ENCODE measurements at places on chromosomes 5 and 9.

- no peak for DNase-seq
Measured at GRCh38 chr5:6703806-6704205, 9.4 kb upstream of the TENT4A start.

GRCh38 chr5:159414021-159414420, 83.7 kb upstream of the IL12B start:
- no peak for DNase-seq

- DNase-seq: no peak
Measured at GRCh38 chr5:81980598-81981260, 8.9 kb downstream of the ATG10 start.

GRCh38 chr5:40437452-40437861, 242.3 kb upstream of the PTGER4 start:
- DNase-seq: no peak

DNA sequence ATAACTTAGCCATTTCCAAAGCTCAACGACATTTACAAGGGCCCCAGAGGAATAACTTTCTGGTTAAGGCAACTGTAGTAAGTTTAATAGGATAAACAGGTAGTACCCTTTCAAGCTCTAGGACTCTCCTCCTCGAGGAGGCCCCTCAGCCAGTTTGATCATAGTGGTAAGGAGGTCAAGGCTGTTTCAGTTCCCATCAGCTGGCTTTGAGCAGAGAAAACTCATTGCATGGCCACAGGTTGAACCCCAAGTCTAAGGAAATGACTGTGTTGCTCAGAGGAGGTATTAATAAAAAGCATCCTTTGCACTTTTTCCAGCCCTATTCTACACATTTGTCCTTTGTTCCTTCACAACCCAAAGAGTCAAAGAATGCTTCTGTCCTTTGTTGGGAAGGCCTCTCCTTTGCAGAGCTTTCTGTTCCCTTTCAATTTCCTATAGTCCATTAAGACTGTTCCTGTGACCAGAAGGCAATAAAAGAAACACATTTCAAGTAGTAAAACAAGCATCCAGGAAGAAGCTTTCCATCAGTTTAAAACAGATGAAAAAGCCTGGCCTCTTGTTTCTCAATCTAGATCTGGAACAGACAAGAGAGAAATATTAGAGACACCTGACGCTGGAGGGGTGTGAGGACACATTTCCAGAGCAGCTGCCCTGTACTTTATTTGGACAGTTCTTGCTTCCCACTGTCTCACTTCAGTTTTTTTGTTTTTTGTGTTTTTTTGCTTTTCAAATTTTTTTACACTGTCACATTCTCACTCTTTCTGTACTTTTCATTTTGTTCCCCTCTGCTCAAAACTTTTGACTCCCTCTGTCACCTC, 54.1 kb downstream of the PRRC1 start:
- no peak for DNase-seq

- DNase-seq: peak; percentile 56
Measured at GRCh38 chr5:127875235-127876021, 172.2 kb downstream of the CCDC192 start.

DNA sequence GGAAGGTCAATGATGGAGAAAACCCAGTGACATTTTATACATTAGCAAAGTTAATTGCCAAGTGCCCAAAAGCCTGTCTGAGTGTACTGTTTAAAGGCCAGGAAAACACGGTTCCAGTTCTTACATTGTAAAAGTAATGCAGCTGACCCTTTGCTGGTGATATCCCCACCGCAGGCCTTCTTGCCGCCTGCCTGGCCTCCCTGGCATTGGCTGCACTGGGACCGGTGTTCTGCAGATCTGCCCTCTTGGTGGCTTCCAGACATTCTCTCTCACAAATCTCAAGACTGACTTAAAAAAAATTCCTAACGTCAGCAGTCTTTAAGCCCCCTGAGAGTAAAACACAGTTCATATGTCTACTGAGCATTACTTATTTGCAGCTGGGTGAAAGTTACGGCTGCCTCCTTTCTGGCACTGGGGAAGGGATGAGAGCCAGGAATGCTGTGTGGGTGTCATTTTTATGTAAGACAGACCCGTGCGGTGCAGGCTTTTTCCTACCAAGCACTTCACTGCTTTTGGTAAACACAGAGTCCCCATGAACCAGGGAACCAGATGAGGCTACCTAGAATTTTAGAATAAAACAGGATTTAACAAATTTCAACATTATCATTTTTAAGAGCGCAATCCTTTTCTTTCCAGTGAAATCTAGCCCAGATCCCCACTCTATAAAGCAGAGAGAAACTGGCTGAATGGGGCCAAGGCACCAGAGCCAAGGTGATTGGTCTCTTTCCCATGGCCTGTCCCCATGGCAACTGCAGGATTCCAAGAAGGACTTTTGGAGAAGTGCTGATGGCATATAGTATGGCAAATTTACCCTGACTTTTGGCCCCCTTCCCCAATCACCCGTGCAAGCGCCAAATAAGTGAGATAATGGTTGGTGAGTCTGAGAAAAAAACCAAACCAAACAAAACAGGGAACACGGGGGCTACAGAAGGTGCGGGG, 80.8 kb downstream of the LMNB1 start:
- DNase-seq: no peak

- DNase-seq: peak; percentile 78
Measured at GRCh38 chr5:81853030-81853357, 102.1 kb upstream of the SSBP2 start.

DNA sequence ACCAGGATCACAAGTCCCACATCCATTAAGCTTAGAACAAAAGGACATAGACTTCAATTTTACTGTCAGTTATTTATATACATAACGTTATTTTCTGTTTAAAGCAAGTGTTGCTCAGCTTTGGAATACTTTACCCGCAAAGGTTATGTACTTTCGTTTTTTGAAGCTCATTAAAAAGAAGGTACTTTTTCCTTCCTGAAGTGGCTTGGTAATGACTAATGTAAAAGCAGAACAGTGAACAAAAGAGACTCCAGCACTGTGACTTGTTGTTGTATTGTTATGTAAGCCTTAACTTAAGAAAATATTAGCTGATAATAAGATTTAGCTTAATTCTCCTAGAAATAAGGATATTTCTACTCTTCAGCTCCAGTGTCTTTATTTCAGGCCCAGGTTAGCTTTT, 97.3 kb upstream of the SLCO6A1 start:
- DNase-seq: no peak

- no peak for DNase-seq
Measured at GRCh38 chr9:16915126-16915831, 44.8 kb upstream of the BNC2 start.

GRCh38 chr5:167064198-167064776, 1227.2 kb upstream of the WWC1 start:
- DNase-seq: no peak

- no peak for DNase-seq
Measured at GRCh38 chr5:15834596-15835245, 334.7 kb downstream of the FBXL7 start.

- DNase-seq: no peak
Measured at GRCh38 chr9:110047232-110047954, 160.6 kb downstream of the C9orf152 start.

- no peak for DNase-seq
Measured at GRCh38 chr9:38380872-38381534, 11.5 kb upstream of the ALDH1B1 start.

DNA sequence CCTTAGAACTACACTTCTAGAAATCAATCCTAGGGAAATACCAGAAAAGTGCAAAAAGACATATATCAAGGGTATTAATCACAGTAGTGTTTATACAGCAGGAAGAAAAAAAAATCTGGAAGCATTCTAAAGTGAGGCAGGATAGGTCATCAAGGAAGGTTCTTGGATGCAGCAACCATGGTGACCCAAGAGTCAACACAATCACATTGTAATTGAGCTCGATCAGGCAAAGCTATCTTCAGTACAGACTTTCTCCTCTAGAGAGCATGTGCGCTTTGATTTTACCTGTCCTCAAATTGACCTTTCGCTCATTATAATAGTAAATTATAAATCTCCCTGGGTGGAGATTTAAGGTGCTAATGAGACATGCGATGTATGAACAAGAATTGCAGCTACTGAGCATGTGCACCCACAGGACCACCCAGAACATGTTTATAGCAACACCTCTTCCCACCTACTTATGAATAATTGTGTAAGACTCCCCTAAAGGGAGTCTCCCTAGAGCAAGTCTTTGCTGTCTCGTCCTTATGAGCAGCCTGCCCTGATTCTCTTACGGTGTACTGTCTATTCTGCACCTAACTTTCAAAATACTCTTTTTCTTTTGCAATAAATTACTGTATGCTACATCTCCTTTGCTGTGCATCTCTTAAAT, 297.7 kb downstream of the ATPSCKMT start:
- DNase-seq: no peak

DNA sequence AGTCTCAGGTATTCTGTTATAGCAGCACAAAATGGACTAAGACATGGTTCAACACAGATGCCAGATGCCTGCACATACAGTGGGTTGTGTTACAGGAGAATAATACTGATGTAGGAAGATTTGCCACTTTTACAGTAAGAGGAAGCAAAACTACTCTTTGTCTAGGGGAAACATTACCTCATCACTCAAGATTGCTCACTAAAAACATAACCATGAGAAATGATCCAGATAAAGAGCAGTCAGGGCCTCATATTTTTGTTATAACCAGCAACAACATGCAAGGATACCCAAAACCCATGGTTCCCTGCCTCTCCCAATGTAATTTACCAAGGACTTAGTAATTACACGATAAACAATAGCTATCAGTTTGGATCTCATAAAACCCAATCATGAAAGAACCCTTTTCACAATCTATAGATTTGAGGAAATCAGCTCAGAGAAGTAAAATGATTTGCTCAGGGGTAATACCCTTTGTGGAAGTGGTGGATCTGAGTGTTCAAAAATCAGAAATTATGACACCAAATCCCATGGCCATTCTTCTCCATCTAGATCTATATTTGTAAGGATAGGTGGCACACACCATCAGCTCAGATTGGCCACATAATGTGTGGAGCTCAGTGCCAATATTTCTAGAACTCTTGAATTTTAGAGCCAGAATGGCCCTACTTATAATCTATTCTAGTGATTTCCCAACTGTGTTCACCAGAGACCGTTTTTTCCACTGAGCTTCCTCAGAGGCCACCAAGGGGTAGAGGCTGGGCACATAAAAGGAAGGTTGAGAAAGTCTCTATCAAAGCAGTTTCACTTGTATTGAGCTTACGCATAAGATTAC, 27.8 kb downstream of the DPYSL3 start:
- no peak for DNase-seq

- DNase-seq: no peak
Measured at GRCh38 chr5:94983861-94984535, 300.9 kb downstream of the MCTP1 start.

- no peak for DNase-seq
Measured at GRCh38 chr9:116282597-116282996, 129.0 kb downstream of the PAPPA start.

GRCh38 chr9:112061152-112061740, 113.9 kb downstream of the SUSD1 start:
- DNase-seq: no peak

Data from DMS 273 treated with DMSO at 0.1 percent for 48 hours (cell line).